ENCODE measurements at places on chromosomes 6 and 20.
A peak's percentile ranks its signal among the peaks of the same experiment; 100 is the strongest.

GRCh38 chr6:169224185-169224695 lies 29.4 kb downstream of the THBS2 start:
- DNase-seq, result no peak

DNA sequence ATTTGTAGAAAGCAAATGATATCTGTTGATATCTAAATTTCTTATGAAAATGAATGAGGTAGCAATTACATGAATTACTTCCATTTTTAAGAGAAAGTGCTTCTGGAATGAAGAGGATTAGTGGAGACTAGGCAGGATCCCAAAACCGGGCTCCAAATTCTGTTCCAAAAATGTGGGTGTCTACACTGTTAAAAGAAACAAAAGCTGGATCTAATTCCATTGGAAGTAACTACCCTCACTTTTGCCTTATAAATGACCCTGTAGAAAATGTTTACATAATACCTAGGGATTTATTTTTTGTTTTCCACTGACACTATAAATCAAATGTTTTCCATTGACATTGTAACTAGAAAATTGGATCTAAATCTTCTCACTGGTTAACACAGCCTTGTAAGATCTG lies 454.9 kb upstream of the JARID2 start:
- no peak for DNase-seq

- DNase-seq, result no peak
These were observed 96.0 kb downstream of the PLEKHG1 start for GRCh38 chr6:150695652-150696051.

GRCh38 chr6:11062715-11063114 lies 18.6 kb upstream of the ELOVL2 start:
- no peak for DNase-seq

DNA sequence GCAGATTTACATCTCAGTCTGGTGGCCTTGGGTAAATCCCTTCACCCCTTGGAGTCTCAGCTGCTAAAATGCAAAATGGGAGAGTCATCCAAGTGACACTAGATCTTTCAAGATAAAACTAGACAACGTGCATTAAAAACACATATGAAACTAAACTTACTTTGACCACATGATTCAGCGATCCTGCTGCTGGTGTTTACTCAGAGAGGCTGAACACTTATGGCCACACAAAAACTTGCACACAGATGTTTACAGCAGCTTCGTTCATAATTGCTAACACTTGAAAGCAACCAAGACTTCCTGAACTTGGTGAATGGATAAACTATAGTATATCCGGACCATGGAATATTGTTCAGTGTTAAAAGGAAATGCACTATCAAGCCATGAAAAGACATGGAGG lies 55.3 kb upstream of the GPR6 start:
- DNase-seq, result no peak

DNA sequence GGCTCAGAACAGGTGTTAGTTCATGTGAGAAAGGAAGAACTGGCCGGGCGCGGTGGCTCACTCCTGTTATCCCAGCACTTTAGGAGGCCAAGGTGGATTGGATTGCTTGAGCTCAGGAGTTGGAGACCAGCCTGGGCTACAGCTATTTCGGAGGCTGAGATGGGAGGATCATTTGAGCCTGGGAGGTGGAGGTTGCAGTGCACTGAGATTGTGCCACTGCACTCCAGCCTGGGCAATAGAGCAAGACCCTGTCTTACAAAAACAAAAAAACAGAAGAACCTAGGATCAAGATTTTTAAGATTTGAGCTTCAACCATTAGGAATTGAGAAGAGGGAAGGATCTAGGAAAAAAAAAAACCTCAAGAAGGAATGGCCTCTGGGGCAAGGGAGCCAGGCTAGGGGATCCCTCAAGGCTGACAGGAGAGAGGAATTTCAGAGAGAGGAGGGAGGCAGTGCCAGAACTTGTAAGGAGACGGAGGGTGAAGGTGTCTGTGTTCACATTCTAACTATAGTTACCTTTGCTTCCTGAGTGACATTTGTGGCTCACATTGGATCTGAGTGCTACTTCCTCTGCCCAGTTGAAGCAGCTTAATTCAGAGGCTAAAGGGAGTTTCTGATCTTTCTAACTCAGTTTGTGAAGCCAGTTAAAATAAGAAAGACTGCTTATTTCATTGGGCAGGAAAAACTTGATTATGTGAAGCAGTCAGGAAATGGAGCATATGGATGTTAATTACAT lies 26.1 kb downstream of the CHMP4B start:
- DNase-seq, result no peak

DNA sequence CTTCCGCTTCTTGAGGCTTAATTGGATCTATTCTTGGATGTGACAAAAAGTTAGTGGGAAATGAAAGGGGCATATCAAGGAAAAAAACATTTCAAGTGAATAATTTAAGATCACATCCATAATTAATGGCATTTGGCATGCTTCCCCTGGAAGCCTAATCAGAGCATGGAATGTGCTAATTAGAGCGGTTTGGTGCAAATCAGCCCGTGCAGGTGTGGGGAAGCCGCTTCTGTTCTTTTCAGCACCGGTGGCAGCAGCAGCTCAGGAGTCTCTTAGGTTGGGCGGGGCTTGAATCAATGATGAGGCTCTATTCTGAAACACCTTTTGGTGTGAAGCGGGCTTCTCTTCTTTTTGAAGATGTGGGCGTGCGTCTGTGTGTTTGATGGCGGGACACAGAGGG lies 301.2 kb downstream of the LRFN2 start:
- DNase-seq, result no peak

DNA sequence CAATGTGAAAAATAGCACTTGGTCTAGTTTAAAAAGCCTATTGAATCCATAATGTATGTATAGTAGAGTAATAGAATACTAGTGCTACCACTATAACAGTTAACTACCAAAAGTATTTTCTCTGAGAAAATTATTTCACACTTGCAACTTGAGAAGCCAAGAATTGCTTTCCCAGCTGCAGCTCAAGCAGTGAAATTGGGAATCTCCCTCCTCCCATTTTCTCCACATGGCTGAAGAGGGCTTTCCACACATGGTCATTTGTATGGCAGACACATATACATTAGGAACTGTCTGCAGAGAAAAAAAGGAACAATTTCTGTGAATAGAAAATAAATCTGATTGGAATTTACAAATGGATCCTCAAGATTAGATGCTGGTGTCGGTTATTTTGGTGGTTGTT lies 34.5 kb downstream of the TOMM6 start:
- DNase-seq, result no peak

GRCh38 chr6:46549155-46549554 lies 57.9 kb upstream of the RCAN2 start:
- DNase-seq, result no peak

DNA sequence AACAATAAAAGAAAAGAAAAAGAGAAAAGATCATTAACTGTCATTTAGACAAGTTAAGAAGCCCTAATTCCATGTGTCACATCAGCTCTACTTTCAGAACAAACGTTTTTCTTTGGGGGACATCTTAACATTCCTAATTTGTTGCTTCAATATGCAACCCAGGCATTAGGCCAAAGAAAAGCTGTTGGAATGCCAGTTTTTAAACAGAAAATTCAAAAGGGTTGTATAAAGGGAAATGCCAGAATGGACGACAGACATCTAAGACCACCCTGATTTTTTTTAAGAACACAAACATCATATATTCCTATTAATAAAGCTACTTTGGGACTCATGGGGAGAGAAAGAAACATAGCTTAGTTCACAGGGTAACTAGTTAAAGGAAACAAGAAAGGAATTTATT lies 315.0 kb downstream of the GMDS start:
- DNase-seq, result no peak

DNA sequence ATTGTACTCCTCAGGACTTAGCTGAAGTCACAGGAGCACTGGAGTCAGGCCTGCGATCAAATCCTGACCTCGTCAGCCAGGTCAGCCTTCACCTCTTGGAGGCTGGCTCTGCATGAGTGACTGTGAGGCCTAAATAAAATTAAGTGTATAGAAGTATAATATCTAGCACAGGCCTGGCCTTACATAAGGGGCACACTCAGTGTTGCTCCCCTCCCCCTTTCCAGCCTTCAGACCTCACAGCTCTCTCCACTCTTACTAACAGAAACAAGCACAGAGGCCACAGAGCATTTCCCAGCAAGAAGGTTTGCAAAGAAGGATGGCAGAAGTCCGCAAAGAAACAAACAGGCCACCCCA lies 84.8 kb downstream of the TRERF1 start:
- no peak for DNase-seq

GRCh38 chr20:54234991-54235390 lies 27.1 kb downstream of the PFDN4 start:
- no peak for DNase-seq

DNA sequence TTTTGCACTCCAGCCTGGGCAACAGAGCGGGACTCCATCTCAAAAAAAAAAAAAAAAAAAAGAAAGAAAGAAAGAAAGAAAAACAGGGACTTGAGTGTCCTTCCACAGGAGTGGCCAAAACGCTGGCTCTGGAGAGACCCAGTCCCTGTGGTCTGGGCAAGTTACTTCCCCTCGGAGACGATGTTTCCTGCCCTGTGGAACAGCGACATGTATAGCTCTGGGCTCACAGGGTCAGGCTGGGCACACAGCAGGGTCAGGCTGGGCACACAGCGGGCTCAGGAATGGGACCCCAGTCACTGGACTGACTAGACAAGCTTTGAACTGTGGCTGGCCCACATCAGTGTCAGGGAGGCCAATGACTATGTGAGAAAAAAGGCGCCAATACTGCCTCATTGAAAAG lies 110.7 kb downstream of the ASXL1 start:
- DNase-seq, result no peak

- DNase-seq, result no peak
These were observed 63.1 kb upstream of the IFNGR1 start for GRCh38 chr6:137282254-137282653.

GRCh38 chr20:24289737-24290481 lies 179.5 kb upstream of the SYNDIG1 start:
- DNase-seq, result no peak

- no peak for DNase-seq
These were observed 3.3 kb downstream of the NPBWR2 start for GRCh38 chr20:64103871-64104666.

GRCh38 chr6:108874470-108875160 lies 26.4 kb downstream of the ARMC2 start:
- peak; percentile 25 for DNase-seq

- DNase-seq, result no peak
These were observed 111.0 kb upstream of the ADTRP start for GRCh38 chr6:11889572-11889971.

DNA sequence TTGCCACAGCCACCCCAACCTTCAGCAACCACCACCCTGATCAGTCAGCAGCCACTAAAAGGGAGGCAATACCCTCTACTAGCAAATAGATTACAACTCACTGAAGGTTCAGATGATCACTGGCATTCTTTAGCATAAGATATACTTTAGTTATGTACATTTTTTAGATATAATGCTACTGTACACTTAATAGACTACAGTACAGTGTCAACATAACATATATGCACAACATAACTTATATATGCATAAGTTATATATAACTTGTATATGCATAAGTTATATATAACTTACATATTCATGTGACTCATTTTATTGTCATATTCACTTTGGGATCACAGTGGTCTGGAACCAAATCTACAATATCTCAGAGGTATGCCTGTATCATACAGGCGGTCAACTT lies 61.7 kb downstream of the GMDS start:
- no peak for DNase-seq

GRCh38 chr6:152503546-152503945 lies 133.6 kb downstream of the SYNE1 start:
- no peak for DNase-seq

- no peak for DNase-seq
These were observed 111.1 kb upstream of the DTNBP1 start for GRCh38 chr6:15773806-15774410.

GRCh38 chr6:7693827-7694226 lies 32.1 kb upstream of the BMP6 start:
- no peak for DNase-seq

- DNase-seq, result no peak
These were observed 7.1 kb downstream of the PLEKHG1 start for GRCh38 chr6:150606647-150607328.

- no peak for DNase-seq
These were observed 156.8 kb downstream of the PKHD1 start for GRCh38 chr6:51930602-51931001.

DNA sequence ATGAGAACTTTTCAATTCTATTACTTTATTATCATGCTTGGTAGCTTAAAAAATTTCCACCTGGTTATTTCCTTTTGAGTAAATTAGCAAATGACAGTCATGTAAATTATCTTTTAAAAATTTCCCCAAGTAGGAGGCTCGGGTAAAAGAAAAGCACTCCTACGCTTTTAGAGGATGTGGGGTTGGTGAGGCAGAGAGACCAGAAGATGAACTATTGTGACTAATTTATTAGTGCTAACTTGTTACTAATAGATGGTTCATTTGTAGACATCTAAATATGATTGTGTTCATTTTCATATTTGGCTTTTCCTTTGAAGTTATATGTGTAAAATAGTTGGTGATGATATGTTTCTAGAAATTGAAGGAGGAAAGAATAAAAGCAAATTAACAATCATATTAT lies 27.0 kb downstream of the ZNF292 start:
- no peak for DNase-seq

DNA sequence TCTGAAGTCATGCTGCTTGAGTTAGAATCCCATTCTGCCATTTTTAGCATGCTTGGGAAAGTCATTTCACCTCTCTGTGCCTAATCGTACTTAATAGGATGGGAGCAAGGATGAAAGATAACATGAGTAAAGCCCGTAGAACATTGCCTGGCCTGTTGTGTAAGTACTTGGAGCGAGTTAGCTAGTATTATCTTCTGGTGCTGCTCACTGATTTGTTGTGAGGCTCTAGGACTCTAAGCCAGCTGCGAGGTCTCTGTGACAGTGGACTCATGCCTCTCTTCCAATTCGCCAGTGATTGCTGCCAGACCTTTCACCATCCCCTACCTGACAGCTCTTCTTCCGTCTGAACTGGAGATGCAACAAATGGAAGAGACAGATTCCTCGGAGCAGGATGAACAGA lies 17.8 kb downstream of the TAF8 start:
- DNase-seq, result no peak

DNA sequence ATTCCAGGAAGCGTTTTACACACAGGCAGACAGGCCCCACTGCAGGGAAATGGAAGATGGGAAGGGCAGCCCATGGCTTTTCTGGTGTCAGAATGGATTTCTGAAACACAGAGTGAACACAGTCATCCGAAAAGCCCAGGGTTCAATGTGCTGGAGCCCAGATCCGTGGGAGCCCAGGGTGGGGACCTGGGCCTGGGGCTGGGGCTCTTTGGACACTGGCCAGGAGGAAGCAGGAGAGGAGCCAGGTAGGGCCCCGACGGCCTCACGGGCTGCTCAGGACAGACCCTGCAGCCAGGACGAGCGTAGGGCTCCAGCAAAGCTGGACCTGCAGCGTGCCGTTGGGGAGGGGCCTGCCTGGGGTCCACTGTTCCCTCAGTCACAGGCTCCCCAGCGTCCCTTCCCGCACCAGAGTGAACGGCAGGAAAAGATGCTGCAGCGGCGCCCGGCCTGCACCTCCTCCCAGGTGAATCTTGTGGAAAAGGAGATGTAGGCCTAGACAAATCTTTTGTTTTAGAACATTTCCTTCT lies 24.3 kb upstream of the LSM14B start:
- DNase-seq, result no peak

GRCh38 chr6:92024881-92025280 lies 1394.5 kb downstream of the EPHA7 start:
- no peak for DNase-seq

Measured in stimulated activated CD8-positive, alpha-beta memory T cell treated with anti-CD3 and anti-CD28 coated beads, Interleukin-4, amount 100 ng/mL, for 24 hours (primary cell).